Non-pigmented ciliary epithelial cell (primary cell): ENCODE measurements at places on chromosomes 16 and 17.

GRCh38 chr16:69481901-69482341, 57.5 kb downstream of the CYB5B start:
- DNase-seq, result no peak

DNA sequence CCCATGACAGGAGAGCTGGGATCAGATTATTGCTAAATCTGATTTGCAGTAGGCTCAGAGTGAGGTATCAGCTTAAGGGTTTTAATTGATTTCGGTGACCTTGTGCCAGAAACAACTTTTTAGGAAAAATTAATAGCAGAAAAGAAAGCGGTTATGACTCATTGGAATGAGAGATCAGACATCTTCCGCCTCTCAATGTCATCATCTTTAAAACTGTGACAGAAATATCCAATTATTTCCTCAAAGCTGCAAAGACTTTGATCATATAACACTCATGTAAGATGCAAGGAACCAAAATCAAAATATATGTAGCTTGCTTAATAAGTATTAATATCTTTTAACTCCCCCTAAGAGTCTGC, 190.1 kb upstream of the FOXF1 start:
- DNase-seq, result no peak

DNA sequence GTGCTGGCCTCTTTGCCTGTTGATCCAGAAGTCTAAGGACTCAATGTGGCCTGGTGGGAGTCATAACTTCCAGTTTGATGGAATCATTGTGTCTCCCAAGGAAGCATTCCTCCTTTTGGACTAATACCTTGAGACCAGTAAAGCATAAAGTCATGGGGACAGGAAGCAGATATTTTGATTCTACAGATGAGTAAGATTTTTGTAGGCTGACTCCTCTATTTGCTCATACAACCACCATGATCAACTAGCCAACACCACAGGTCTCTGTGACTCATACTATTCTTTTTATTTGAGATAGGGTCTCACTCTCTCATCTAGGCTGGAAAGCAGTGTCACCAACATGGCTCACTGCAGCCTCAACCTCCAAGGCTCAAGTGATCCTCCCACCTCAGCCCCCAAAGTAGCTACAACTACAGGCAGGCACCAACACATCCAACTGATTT, 6.2 kb downstream of the MT2A start:
- no peak for DNase-seq

DNA sequence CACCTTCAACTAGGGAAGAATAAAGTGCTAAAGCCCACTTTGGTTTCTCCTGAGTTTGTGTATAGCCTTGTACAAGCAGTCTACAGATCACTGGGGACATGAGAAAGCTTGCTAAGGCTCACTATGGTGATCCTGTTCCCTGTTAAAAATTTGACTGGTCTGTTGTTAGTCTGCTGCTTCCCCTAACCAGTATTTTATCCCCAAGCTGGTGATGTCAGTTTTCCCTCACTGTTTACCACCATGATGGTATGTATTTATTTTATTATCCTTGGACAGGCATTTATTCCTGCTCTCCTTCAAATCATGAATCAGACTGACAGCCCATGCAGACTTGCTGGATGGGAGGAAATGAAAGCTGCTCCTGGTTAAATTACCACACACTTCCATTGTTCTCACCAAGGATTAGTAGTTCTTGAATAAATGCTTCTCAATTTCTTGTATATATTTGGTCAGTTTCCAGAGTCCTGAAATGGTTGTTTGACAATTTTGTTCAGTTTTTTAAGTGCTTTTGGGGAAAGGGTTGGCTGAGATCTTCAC, 99.6 kb downstream of the CA4 start:
- DNase-seq, result no peak

- DNase-seq, result no peak
Measured at GRCh38 chr17:58382872-58383242, 30.9 kb upstream of the SUPT4H1 start.

DNA sequence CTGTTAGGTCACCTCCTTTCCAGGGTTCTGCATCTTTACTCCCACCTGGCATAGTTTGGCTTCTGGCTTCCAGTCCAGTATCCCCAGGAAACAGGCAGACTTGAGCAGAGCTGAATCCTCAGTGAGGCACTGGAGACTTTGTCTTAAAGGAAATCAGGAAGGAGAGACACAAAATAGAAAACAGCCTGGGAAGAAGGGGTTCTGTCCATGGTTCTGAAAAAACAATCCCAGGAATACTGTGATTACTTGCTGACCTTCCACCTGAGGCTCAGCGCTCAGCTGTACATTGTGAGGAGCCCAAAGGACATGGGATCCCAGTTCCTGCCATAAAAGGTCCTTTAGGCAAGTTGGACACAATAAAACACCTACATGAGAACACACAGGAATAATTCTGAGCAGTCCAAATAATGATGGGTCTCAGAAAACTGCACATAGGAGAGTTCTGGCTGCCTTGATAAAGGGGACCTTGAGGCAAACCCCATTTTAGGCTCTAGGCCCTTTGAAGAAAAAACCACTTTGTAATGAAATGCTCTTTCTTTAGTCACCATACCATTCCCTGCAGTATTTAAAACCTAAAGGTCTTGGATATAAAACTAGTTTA, 81.4 kb upstream of the CRHR1 start:
- no peak for DNase-seq

DNA sequence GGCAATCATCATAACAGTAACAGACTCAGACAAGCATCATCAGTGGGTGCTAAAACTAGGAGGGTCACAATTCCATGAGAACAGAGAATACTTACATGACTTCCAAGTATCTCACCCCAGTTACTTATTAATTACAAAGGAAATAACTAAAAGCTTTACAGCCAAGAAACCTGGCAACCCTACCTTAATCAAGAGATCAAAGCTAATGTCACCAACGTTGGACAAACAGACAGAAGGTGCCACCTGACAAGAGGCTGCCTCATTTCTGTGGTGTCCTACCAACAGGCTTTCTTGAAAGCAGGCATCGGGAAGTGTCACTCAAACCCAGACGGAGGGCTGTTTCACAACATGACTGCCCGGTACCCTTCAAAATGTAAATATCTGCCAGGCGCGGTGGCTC, 84.6 kb downstream of the RMI2 start:
- no peak for DNase-seq

GRCh38 chr17:41251261-41251660, 1.8 kb downstream of the KRTAP9-4 start:
- no peak for DNase-seq
